ENCODE measurements at places on chromosomes 2 and 18.
A peak's percentile ranks its signal among the peaks of the same experiment; 100 is the strongest.

DNA sequence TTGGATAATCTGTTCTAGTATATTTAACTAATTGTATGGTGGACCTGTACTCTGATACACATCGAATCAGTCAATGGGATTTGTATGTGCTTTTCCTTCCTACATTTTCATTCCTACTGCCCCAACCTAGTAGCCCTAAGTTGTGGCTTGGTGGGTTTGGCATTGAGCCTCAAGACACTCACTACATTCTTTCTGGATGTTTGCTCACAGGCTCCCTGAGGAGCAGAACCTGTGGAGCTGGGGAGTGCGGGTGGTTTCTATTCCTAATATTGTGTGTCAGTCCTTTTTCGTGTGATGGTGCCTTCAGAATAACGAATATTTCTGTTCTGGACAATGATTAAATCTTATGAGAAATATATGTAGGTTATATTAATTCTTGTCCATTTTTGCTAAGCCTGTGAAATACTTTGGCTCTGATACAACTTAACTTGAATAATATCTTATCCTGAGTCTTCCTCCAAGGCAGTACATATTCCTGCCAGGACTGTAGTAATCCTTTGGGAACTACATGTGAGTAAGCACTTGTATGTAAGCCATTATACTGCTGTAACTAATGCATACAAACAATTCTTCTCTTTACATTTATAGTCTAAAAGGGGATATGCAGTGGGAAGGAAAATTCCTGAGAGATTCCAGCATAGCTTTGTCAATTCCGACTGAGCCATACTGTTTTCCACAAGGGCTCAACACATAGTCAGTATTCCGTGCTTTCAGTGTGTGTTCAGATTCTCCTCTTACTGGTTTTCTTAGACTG, 150.6 kb downstream of the AGPS start:
- DNase-seq = no peak

- DNase-seq = no peak
Observed at GRCh38 chr2:157815421-157815820, 60.7 kb downstream of the ACVR1 start.

- DNase-seq = no peak
Observed at GRCh38 chr2:202031246-202031951, 2.3 kb upstream of the FZD7 start.

DNA sequence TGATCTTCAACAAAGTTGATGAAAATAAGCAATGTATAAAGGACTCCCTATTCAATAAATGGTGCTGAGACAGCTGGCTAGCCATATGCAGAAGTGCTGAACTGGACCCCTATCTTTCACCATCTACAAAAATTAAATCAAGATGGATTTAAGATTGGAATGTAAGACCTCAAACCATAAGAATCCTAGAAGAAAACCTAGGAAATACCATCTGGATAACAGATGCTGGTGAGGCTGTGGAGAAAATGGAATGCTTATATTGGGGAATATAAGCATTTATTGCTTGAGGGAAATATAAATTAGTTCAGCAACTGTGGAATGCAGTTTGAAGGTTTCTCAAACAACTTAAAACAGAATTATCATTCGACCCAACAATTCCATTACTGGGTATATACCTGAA, 89.6 kb downstream of the GCA start:
- no peak for DNase-seq

DNA sequence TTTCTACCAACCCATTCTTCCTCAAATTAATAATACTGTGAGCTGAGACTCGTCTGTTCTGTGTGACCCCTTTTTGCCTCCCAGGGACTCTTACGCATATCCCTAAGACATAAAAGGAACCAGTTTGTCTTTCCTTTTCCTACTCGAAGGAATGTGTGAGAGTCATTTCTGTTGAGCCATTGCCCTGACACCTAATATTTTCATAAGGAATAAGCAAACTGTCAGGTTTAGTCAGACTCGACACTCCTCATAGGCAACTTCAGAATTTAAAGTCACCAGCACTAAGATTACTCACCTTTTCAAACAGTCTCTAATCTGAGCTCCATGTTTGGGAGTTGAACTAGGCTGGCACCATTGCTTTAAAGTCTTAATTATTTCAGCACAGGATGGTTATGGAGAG, 305.5 kb downstream of the IKZF2 start:
- no peak for DNase-seq

DNA sequence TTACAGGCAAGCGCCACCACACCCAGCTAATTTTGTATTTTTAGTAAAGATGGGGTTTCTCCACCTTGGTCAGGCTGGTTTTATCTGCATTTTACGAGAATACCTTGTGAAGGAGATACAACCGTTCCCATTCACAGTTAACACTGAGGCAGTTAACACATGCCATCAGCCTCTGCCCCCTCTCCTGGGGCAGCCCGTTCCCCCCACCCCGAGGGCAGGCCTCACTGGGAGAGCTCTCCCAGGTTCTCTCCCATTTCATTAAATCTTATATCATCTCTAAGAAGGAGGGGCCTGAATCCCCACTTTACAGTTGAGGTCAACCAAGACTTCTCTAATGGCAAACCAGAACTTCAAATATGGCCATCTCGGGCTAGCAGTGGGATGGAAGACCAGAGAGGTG, 95.0 kb upstream of the ST3GAL5 start:
- no peak for DNase-seq

- DNase-seq = no peak
Observed at GRCh38 chr18:47679864-47680263, 250.6 kb downstream of the SMAD2 start.

- no peak for DNase-seq
Observed at GRCh38 chr2:241551599-241551997, 6.9 kb upstream of the BOK start.

GRCh38 chr2:12587729-12588522, 128.8 kb upstream of the TRIB2 start:
- DNase-seq = no peak

DNA sequence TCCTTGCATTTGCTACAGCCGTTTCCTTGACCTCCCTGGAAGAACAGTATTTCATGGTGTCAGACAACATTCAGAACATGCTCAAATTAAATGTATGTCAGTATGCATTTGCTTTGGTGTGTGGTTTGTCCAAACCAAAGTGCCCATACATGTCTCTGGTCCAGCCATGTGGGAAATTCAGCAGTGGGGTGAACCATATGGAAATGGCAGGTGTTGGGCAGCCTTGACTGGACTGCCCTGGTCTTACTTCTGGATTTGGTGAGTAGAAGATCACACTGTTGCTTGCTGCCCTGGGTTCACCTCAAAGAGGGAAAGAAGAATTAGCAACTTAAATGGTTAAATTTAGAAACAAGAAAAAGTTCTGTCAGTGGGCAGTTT, 84.5 kb downstream of the MSH2 start:
- no peak for DNase-seq

DNA sequence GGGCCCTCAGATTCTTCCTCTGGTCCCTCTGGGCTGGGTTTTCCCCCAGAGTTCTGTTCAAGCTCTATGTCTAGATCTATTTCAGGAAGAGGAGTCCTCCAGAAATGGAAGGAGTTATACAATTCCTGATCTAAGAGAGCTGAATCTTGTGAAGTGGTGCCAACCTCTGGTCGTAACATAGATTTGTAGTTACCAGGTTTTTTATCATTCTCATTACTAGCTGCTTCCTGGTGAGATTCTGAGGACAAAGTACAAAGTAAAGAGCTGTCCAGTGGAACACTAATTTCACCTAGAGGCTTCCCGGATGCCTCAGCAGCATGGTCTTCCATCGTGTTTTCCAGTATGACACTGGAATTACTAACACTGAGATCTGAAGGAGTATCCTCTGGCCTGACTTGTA, 44.1 kb downstream of the PPP4R1 start:
- DNase-seq = no peak

DNA sequence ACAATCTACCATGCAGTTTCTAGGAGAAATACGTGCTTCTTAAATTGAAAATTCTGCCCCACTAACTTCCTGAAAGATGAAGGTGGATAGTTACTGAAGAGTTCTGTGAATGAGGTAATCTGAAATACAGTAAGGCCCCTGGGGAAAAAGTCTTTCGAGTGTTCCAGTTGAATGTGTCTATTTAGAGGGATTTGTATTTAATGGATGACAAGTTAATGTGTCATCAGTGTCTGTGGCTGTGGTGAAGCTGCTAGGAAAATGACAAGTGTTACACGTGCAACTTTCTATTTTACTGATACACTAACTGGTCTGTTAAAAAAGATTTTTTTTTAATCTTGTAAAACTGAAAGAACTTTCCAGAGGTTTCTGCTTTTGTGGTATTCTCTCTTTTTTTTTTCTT, 384.6 kb downstream of the STK39 start:
- no peak for DNase-seq

DNA sequence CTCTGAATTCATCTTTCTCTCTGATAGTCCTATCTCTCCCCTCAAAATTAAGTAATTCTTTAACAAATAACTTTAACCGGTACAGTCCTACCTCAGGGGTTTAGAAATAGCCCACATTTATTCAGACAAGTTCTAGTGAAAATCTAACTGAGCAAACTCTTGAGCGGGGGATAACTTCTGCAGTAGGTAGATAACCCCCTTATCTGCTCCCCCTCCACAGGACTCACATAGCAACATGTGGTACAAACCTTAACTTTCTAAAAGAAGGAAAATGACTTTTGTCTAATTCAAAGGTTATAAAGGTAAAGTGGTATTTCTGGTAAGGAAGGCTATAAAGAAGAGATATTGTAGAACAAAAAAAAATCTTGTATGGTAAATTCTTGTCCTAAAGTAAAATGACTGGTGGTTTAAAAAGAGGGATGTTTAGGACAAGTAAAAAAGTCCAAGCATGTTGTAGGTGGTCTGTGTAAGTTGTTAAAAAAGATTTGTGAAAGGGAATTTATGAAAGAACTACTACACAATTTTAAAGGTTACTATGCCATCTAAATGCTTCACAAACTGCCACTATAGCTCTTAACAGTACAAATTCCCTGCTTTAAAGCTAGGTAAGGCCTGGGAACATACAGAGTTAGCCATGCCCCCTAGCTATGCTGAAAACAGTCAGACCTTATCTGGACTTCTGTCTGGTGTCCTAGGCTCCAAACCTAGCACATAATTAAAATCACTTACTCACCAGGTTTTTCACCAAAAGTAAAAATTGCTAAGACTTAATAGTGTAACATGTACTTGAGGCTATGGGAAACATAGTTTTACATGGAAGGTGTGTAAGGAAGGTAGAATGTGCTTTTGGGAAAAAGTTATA, 8.1 kb upstream of the RPIA start:
- DNase-seq = no peak

GRCh38 chr2:98730053-98730706, 752 bp downstream of the MGAT4A start:
- DNase-seq = peak; percentile 69

- DNase-seq = no peak
Observed at GRCh38 chr2:30223413-30223874, 7.9 kb upstream of the LBH start.

- DNase-seq = no peak
Observed at GRCh38 chr2:130393318-130393910, 37.6 kb downstream of the PTPN18 start.

GRCh38 chr2:177489719-177490301, 97.2 kb downstream of the AGPS start:
- DNase-seq = no peak

DNA sequence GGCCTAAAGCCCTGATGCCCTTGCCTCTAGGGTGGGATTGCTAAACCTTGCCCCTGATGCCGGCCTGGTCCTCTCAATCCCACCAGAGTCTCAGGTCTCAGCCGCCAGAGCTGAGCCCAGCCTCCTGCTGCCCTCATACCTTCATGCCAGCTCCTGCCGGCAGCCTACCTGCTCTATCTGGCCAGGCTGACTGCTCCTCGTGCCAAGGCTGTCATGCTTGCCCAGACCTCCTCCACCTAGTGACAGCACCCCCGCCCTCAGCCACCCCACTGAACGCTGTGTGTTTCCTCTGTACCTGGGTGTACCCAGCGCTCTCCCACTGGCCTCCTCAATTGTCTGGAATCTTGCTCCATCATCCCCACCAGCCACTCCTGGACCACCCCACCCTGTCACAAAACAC, 120.1 kb downstream of the CACNB4 start:
- DNase-seq = no peak

DNA sequence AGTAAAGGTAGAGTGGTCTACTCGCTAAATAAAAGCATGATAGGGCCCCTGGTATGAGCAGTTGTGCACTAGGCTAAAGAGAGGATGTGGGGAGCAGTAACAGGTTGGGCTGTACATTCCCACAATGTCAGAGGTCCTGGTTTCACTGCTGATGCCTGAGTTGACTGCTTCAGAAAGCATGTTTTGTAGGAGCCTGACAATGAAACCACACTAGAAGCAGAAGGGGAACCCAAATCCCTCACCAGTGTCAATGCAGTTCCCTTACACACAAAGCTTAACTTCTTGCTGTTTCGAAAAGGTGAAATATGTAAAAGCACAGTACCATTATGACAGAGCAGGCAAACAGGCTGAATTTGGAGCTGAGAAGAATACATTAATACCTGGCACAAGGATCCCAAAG, 291.7 kb upstream of the KYNU start:
- no peak for DNase-seq

- DNase-seq = no peak
Observed at GRCh38 chr2:111706481-111707001, 177.5 kb downstream of the ANAPC1 start.

DNA sequence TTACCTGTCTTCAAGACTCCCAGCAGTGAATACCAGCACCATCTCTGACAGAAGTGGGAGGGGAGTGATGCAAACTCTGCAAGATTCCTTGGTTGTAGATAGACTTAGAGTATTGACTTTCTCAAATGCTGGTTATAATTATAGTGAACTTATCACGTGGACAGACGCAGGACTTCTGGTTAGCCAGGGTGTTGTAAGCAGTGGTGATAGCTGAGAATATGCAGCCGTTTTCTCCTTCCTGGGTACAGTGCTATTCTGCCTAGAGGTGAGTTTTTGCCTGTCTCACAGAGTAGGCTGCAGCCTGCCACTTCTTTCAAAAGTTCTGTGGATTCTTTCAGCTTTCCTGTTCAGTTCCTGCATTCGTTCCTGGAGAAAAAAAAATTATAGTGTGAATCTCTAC, 733 bp upstream of the CXCR2 start:
- DNase-seq = no peak

DNA sequence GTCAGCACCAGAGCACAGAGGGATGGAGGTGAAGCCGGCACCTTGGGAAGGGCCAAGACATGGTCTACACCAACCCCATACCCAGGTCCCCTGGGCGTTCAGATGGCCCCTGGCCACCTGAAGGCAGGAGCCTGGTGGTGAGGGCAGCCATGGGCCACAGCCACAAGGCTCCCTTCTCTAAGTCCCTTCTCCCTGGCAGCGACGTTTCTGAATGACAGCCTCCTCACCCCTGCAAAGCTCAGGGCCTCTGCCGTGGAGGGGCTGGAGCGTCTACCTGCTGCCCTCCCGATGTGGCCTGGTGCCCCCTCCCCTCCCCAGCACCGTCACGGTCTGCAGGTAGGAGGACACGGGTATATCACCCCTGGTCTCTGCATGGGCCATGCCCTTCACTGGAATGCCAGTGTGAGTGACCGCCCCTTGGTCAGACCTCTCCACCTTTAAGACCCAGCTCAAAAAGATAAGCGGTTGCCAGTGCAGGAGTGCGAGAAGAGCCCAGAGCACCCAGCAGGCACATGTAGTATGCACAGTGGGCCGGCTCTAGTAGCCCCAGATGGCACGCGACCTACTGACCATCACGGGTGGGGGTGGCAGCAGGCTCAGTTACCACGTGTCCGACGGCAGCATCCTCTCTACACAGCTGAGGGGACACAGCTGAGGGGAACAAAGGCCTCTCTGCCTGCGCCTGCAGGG, 46.6 kb downstream of the HS6ST1 start:
- no peak for DNase-seq

- DNase-seq = no peak
Observed at GRCh38 chr2:101500180-101500579, 25.3 kb upstream of the RFX8 start.

- DNase-seq = no peak
Observed at GRCh38 chr18:79962835-79963657, 1.4 kb upstream of the HSBP1L1 start.

- DNase-seq = no peak
Observed at GRCh38 chr2:141417246-141417797, 713.5 kb downstream of the LRP1B start.
